Hypothalamus (tissue), 51 donors: ENCODE measurements at places on chromosomes 7 and 10.

GRCh38 chr10:131772441-131772840, 128.4 kb upstream of the PPP2R2D start:
- no peak for DNase-seq

- no peak for DNase-seq
Measured at GRCh38 chr7:141663081-141663849, 38.7 kb downstream of the DENND11 start.

DNA sequence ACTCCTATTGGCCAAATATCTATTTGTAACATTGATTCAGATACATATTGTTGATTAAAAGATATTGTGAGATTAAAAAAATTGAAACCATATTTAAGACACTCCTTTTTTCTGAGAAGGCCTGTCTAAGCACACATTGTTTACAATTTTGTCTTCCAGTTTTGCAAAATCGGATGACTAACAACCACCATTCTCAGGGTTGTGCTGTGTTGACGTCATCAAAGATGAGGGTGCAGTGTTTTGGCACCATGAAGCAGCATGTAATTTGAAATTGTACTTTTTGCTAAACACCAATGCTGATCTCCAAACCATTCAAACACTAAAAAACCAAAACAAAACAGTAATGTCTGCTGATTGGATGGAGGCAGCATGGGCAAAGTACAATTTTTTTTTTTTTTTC, 7.4 kb downstream of the CREB5 start:
- DNase-seq, result no peak

GRCh38 chr7:50978633-50979215, 196.0 kb upstream of the GRB10 start:
- no peak for DNase-seq

DNA sequence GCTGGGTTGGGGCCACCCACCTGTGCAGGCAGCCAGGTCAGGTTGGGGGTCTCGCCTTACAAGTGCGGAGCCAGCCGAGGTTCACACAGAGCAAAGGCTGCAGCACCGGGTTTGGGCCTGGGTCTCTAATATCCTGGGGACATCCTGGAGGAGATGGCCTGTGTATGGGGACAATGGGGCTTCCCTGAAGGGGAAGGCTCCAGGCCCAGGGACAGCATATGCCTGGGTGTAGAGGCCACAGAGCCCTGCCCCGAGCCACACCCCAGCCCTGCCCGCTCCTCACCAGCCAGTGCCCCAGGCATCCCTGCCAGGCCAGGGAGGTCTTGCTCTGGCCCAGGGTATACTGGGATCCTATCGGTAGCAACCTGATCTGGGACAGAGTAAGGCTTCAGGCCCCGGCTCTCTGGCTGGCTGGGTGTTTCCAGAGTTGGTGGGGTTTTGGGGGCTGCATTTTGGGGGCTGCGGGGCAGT, 9.1 kb downstream of the TTYH3 start:
- no peak for DNase-seq

DNA sequence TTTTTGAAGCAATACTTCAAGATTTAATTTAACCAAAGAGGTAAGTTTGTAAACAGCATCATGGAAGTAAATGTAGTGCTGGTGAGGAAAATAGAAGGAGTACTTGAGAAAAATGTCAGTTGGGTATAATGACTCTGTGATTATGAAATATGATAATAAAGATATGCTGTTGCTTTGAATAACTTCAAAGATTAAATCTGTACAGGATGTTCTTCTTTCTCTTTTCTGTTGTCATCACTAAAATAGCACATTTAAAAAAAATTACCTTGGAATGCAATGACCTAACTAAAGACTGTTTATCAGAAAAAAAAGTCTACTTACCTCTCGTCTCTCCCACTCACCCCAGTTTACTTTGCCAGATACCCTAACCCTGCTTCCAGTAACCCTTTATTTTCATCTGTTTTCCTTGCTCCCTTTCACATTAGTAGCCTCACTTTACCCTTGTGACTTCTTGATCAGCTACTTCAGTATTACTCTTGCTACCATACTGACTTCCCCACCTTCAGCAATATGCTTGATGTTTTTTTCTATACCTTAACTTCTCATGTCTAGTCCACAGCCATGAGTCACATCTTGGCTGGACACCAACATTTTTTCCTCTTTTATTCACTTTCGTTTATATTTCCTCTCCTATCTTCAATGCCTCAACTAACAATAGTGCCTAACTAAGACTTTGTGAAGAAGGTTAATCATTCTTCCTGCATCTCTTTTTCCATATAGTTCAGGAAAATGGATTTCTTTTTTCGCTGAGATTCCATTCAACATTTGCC, 29.7 kb upstream of the TAS2R16 start:
- no peak for DNase-seq

DNA sequence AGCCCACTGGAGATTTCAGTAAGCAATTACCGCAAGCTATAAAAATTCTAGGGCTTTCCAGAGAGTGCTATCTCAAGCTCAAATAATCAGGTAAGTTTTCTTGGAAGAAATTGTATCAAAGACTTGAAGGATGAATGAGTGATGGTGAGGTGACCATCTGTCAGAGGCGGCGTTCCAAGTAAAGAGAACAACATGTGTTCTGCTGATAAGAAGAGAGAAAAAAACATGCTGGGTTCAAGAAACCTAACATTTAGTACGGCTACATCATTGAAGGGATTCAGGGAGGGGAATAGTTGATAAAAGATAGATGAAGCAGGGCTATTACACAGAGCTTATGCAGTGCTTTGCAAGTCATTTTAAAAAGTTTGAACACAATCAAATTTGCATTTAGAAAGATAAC, 100.7 kb downstream of the GNAI1 start:
- DNase-seq, result no peak

GRCh38 chr10:84360637-84361365, 32.4 kb downstream of the CCSER2 start:
- DNase-seq, result no peak

GRCh38 chr7:81719865-81720264, 50.0 kb downstream of the HGF start:
- no peak for DNase-seq

DNA sequence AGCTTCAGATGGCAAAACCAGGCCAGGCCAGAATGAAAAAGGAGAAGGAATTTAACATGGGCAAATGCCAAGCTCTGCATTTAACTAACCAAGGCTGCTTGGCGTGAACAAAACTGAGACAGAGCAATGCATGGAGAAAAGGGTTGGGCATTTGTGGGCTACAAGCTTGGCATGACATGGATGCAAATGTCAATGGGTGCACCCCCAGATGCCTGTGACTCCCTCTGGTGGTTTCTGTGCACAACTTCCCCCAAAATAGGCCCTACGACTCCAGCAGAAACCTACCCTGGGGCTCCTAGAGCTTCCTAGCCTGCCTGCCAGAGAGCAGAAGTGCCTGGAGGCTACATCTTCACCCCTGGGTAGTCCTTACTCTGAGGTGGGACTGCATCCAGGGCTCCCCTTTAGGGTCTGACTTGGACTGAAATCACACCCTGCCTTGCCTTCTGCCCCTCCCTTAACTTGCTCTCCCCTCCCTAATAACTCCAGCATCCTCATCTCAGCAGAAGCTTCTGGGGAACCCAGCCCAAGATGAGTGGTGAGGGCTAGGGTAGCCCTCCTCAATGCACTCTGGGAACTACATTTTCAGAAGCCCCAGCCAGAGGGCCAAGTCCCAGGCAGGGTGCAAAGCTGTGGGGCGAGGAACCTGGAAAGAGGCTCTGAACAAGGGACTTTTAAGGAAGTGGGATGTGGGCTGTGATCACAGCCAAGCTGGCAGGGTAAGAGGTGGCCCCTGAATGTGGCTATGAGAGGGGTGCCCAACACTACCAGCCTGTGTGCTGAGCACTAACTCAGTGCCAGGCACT, 11.3 kb downstream of the GPRIN2 start:
- no peak for DNase-seq

DNA sequence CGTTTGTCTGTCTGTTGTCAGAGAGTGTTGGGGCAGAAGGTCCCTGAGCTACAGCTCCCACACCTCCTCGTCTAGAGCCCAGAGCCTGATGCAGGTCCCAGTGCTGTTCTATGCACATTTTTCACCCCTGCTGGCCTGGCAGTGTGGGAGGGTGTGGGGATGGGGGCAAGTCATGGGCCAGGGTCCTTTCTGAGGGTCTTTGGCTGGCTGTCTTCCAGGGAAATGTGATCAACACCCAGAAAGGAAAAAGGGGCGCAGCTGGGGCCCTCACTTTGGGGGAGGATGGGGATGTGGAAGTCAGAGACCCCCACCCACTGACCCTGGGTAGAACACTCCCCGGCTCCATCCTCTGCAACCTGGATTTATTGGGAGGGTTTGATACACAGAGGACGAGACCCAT, 50.0 kb upstream of the ZNF716 start:
- DNase-seq, result no peak
